ENCODE measurements at places on chromosomes 7 and 10.

DNA sequence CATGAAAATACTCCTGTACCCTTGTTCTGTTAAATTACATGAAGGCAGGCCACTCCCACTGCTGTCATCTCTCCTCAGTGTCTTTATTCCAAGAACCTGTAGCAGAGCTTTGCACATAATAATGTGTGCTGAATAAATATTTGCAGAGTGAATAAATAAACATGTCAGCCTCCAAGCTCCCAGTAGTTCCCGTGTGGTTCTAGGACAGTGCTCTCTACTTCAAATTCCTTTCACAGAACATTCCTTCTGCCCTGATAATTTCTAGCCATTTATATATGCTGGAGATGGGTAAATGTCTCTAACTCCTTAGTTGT is 20.3 kb upstream of the HYAL4 start:
- DNase-seq: no peak

- no peak for DNase-seq
These were observed 127.4 kb upstream of the KMT2E start for GRCh38 chr7:104886651-104887050.

DNA sequence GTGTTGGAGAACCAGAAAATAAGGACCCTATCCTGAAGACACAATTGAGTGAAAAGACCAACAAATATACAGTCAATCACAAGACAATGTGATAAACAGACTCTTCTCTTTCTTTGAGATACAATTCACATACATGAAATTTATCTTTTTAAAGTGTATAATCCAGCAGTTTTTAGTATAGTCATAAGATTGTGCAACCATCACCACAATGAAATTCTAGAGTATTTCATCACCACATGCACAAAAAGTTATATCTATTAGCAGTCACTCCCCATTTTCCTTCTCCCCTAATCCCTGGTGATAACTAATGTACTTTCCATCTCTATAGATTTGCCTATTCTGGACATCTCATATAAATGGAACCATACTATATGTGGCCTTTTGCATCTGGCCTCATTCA is 8.2 kb upstream of the SORBS1 start:
- DNase-seq: no peak

DNA sequence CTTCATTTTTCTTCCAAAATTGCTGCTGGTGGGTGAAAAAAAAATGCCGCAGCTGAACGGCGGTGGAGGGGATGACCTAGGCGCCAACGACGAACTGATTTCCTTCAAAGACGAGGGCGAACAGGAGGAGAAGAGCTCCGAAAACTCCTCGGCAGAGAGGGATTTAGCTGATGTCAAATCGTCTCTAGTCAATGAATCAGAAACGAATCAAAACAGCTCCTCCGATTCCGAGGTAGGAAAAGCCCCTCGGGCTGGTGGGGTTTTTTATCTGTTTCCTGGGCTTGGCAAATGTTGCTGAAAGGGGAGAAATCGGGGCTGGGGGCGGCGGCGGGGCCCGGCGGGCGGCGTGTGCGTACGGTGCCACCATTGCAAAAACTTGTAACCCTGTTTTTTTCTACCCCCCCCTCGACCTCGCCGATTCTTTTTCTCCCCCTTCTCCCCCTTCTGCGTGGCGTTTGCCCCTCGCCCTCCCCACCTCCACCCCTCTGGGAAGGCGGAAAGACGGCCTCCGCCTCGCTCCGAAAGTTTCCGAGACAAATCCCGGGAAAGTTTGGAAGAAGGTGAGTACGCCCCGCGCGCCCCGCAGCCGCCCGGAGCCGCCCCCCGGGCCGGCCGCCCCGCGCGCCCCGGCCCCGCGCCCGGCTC is 789 bp downstream of the TCF7L2 start:
- no peak for DNase-seq

GRCh38 chr10:110671788-110672579 is 27.8 kb downstream of the RBM20 start:
- DNase-seq: peak; percentile 67

- no peak for DNase-seq
These were observed 42.2 kb downstream of the ADCYAP1R1 start for GRCh38 chr7:31094271-31094670.

DNA sequence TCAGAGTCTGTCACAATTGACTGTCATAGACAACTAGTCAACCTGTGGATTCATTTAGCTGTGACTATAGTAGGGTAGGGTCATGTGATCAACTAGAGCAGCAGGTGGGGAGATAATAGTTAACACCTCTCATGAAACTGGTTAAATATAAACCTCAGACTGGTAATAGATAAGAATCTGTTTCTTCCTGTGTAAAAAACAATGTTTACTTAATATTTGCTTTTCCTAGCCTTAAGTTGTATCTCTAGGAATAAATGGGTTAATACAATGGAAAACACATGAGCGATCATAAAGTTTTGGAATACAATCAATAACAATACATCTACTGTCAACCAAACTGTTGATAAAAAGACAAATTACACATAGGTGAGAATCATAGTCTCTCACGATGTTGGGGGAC is 43.4 kb upstream of the ITGB8 start:
- no peak for DNase-seq

DNA sequence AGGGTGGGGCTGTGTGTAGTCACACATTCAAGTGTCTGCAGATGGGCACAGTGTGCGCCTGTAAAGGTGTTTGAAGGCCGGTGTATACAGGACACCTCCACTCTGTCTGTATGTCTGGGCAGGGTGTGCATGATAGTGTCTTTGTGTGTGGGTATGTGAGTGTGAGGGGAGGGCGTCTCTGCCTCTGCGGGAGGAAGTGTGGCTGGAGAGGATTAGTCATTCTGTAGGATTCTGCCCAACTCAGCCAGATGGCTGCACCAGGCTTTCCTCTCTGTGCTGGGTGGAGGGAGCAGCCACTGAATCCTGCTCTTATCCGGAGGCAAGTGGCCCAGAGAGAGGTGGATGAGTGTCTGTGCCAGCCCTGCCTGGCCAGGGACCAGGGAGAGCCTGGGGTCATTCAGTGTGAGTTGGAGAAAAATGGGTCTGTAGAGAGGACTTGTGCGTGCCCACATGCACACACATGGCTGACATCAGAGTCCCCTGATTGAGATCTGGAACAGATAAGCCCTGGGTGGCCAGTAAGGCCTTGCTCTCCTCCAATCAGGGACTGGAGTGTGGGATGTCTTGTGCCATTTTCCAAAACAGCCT is 1.7 kb downstream of the SFXN3 start:
- no peak for DNase-seq

GRCh38 chr7:131600085-131600881 is 43.9 kb upstream of the PODXL start:
- DNase-seq: no peak

- no peak for DNase-seq
These were observed 481.6 kb downstream of the RPS24 start for GRCh38 chr10:78515038-78515872.

- DNase-seq: no peak
These were observed 3.2 kb downstream of the TOMM7 start for GRCh38 chr7:22819476-22819875.

DNA sequence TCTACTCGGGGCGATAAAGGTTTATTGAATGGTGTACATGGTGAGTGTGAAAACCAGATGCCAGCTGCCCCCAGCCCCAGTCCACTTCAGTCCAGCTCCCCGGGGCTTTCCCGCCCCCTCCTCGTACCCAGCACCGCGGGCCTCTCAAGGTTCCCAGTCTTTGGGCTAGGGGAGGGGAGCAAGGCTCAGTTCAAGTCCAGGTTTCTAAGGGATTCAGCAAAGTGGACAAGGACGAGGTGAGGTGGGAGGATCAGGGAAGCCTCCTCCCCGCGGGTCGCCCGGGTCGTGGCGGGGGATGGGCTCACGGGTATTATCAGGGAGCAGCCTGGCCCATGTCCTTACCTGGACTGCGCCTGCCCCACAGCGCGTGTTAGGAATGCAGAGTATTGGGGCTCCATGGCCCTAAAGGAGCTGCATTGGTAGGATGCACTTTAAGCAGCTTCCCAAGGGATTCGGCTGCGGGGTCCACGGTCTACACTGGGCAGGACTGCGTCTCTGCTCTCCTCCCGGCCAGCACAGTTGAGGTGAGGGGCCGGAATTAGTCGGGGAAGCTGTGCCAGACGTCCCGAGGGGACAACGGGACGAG is 541 bp upstream of the PFKFB3 start:
- DNase-seq: no peak

- DNase-seq: no peak
These were observed at the start of gene PPP1R17 for GRCh38 chr7:31687024-31687748. Gene PPP1R17 (plus strand): TSS chr7:31687215. CDS start chr7:31692442, 5,227 bp downstream.

GRCh38 chr10:66833861-66834260 is 92.0 kb upstream of the LRRTM3 start:
- DNase-seq: no peak

DNA sequence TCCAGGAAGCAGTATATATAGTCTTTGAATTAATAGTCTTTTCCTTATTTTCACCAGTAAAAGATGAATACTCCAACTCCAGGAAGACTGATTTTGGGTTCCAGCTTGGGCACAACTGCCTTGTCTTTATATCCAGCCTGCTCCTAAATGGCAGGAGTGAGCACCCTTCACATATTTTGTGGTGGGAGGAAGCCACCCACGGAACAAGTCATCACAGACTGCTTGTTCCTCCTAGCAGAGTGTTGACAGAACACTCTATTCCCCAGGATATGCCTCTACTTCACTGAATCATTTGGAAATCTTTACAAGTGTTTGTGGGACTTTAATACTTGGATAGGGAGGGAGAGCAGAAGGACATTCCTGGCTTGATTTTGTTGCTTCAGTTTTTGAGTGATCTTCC is 31.7 kb downstream of the ITPRID1 start:
- DNase-seq: no peak

DNA sequence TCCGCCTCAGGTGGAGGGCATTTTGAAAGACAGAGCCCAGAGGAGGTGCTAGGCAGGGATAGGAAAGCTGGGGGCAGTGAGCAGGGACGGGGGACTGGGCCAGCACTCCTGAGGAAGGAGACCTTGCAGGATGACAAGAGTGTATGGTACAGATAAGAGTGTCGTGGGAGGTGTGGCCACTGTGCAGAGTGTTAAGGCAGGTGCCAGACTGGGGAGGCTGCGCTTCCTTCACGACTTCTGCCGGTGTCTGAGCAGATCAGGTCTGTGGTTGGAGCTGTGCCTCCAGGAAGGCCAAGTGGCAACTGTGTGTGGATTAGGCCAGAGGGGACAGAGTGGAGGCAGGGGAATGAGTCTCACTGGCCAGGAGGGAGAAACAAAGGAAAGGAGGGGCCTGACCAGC is 161.7 kb downstream of the HIBADH start:
- DNase-seq: no peak

DNA sequence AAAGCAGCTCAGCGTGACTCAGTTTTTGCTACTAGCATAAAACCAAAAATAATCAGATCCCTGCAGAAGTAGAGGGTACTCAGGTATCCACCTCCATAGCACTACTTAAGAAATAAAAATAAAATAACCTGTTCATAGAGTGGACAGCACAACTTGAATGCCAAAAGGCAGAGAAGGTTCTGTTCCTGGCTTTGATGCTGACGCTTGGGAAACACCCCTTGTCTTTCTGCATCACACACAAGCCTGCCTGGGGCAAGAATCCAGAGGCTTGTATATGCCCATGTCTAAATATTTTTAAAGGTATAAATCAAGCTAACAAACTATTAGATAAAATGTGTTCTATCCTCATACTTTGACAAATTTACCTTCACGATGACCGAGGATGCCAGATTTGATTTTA is 207.3 kb downstream of the KIAA1217 start:
- DNase-seq: no peak

DNA sequence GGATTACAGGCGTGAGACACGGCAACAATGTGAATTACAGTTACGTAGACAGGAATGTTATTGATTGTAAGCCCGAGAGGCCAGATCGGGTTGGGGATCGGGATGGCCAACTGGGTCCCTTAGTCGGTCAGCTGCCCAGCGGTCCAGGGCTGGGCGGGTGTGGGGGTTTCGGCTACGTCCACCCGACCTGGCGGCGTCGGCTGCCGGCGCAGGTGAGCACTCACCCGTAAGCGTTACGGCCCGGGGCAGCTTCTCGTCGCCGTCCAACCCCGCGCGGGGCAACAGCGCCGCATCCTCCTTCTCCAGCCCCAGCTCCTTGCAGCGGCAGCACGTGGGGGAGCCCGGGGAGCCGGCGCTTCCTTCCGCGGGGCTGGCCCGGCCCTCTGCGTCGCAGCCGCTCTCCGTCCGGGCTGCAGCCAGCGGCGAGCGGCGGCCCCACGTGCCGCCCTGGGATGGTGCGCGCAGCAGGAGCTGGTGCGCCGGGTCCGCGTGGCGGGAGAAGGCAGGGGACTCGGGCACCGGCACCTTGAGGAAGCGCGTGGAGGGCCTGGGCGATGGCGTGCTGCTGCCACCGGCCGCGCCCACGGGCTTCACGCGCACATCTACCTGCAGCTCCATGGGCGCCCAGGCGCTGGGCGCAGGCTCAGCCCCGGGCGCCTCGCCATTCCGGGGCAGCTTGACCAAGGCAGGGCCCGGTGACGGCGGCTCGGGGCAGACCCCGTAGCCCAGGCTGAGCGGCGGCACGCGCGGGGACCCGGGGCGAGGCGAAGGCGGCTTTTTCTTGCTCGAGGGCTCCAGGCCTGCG is 609 bp downstream of the KLRG2 start:
- no peak for DNase-seq

DNA sequence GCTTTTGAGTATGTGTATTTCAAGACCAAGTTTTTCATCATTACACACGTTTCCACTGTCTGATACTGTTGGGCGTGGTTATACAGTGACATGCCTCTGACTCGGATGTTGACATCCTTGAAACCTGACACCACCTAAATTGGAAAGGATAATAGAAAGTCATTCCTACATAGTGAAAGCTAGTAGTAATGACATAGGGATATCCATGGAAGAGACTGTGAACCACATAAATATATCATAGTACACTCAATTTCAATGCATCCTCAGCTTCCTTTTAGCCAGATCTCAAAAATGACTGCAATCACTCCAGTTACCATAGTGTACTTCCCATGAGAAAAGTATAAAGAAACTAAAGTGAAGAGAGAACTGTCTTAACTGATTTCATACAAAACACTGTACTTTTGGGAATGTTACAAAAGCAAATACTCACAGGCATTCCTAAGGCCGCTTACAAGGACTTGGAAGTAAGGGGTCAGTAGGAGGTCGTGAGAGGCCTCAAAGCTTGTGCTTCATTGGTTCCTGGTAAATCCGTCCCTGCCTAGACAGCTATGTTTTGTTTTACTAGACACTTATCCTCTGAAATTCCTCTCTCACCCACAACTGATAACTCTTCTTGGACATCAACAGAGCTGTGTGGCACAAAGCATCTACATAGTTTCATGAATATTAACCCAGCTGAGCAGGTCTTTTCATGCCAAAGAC is 71.8 kb upstream of the VWDE start:
- DNase-seq: no peak

DNA sequence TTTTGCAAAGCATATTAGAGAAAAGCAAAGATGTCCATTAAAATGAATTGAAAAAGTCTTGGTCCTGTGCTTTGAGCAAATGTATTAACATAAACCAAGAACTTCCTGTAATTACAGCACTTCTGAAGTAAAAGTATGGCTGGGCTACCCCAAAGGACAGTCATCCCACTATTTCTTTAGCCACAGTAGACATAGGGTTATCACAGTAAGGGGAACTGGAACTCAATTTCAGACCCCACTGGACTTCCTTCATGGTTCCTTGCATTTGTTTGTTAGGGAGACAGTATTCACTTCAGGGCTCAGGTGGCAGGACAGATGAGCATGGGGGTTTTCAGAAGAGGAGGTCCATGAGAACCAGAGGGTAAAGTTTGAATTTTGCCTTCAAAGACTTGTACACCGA is 203.1 kb upstream of the PDE1C start:
- DNase-seq: no peak

GRCh38 chr10:11602358-11602757 is 9.1 kb downstream of the USP6NL start:
- DNase-seq: no peak

GRCh38 chr10:44715136-44715535 is 196.0 kb upstream of the TMEM72 start:
- DNase-seq: no peak

Measured in GM18507 (cell line).